A172 (cell line): ENCODE measurements at places on chromosomes 2 and 18.
A peak's percentile ranks its signal among the peaks of the same experiment; 100 is the strongest.

GRCh38 chr2:218567797-218568189 is 358 bp downstream of the USP37 start:
- DNase-seq, result no peak

- DNase-seq, result no peak
Measured at GRCh38 chr2:181558371-181558770, 98.5 kb downstream of the CERKL start.

DNA sequence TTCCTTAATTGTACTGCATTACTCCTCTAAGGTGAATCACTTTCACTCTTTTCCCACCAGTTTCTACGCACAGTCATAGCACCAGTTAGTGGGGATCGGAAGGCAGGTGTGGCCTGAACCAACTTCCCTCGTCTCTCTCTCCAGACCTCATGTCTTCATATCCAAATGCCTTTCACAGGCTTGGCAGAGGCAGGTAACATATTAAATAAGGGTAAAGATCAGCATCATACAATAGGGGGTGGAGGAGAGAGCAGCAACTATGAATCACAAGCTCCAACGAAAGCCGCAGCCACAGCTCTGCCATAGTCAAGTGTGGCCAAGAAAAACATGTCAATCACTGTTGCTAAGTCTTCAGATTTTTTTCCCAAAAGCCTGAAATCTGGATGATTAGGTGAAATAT is 40.3 kb downstream of the AP1S3 start:
- peak; percentile 87 for DNase-seq

- DNase-seq, result no peak
Measured at GRCh38 chr2:2134037-2134436, 197.0 kb downstream of the MYT1L start.

DNA sequence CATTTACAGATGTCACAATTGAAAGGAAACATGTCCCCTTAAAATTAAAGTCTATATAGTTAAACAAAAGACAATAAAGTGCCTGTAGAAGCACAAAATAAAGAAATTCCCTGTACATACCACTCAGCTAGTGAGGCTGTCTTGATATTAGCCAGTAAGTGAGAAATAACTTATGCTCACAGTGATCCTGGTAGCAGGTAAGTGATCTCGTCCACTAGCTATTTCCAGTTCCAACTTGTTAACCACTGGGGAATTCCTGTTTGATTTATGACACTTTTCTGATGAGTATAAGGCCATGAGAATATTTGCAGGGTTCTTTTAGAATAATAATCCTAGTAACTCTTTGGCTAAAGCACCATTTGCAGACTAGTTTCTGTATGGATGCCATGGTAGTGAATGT is 127.9 kb upstream of the PGAP1 start:
- no peak for DNase-seq

DNA sequence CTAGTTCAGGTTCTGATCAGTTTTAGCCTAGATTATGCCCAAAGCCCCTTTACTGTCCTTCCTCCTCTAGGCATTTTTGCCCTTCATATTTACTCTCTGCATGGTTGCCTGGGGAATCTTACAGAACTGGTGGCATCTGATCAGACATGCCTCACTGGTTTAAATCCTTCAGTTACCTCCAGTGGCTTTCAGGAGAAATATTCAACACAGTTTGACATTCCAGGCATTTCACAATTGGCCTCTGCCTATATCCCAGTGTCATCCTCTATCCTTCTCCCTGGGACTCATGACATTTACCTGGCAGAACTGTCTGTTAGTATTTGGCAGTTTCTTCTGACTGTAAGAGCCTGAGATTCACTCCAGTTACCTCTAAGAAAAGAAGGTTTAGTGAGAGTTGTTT is 152.9 kb upstream of the MEIS1 start:
- DNase-seq, result no peak

DNA sequence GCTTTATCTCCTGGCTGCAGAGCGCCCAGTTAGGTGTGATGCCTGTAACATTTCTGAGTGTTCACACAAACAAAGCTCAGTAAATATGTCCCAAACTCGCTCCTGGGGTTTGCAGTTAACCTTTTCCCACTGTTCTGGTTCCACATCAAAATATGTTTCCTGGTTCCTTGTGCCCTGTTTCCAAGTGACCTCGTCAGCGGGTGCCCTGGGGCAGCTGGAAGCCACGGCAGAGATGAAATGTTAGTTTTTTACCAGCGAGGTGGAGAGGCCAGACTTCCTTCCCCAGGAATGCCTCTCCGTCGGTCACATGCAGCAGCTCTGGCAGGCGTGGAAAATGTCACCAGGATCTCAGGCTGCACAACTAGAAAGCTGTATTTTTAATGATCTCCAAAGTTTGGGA is 18.2 kb downstream of the NFATC1 start:
- no peak for DNase-seq

GRCh38 chr2:190583507-190584337 is 49.2 kb upstream of the NEMP2 start:
- DNase-seq, result no peak

- no peak for DNase-seq
Measured at GRCh38 chr2:151569167-151569566, 159.5 kb downstream of the RIF1 start.

DNA sequence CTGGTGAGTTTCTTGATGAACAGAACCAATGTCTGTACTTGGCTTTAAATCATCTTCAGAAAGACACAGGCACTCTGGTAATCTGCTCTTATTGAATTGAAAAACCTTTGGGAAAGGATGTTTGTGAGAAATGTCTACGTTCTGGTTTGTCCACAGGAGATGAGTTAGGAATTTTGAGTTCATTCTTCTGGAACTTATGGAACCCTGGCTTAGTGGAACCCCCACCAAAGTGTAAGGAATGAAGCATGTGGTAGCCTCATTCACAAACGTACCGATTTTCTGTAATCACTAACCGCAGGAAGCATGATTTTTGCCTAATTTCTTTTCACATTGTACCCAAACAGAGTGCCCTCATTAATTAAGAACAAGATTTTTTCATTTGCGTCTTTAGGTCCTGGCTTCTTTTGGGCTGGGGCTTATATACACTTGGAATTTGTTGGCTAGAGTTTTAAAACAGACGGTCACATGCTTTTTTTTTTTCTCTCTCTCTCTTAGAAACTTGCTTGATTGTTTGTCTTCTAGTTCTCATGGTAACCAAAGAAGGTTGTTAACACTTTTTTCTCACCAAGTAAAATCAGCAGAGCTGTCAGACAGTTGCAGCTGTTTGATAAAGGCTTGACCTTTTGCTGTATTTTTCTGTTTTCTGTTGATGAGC is 314.1 kb upstream of the THUMPD2 start:
- DNase-seq, result no peak

DNA sequence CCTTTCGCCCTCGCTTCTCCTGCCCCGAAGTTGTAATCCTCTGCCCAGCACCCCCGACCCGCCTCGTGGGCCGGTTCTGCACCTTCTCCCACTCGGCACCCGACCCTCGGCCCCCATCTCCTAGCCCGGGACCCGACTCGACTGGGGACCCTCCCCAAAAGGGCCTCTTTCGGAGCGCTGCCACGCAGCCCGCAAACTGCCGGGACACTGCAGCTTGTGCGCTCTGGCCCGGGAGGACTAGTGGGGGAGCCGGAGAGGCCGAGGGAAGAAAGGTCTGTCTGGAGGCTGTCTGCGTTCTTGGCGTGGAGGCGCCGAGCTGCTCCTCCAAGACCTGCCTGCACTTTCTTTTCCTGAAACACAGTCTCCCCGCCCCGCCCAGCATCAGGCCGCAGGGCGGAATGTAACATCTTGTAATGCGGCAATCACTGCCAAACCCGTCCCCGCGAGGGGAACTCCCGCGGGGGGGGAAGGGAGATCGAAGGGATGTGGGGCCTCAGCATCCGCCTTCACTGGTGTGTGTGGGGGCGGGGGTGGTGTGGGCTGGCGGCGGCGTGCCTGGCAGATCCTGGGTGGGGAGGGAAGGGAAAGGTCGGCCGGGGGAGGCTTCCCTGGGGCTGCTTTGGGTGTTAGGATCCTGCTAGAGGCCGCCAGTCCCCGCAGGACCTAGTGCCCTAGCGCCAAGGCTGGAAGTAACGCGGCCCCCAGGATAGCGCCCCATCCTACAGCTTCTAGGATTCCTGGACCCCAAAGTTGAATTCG is 7.4 kb downstream of the DLX2 start:
- DNase-seq, result peak; percentile 85

- DNase-seq, result peak; percentile 97
Measured at GRCh38 chr2:237227592-237228280, 142.0 kb downstream of the COPS8 start.

GRCh38 chr2:127185093-127185492 is 35.0 kb downstream of the CYP27C1 start:
- no peak for DNase-seq

DNA sequence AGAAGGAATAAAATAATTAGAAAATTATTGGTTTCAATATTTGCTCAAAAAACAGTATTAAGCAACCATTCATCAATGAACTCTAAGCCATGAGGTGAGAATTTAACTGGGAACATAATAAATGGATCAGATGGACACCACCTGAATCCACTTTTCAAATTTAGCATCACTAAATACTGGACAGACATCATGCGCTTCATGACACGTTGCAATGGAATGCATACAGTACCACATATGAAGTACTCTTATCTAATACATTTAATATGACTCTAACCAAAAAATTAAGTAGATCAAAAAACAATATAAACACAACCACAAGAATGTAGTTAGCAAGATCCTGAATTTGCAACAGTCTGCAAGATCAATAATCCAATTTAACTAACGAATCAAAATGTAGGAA is 76.6 kb downstream of the COBLL1 start:
- peak; percentile 43 for DNase-seq

DNA sequence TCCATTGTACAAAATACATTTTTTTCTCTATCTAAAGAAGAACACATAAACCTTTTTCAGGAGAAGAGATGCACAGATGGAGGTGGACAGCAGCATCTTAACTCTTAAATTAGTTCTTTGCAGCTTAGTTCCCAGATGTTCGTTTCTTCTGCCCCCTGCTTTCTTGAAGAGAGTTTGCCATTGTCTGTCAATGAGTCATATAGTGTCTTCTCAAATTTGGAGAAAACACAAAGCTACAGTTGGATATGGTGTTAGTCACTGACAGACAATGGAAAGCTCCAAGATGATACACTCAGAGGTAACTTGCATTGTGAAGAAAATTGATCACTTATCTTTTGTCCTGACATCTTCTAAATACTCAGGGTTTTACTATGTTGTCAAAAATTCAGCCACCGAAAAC is 48.8 kb upstream of the TMEFF2 start:
- peak; percentile 28 for DNase-seq

DNA sequence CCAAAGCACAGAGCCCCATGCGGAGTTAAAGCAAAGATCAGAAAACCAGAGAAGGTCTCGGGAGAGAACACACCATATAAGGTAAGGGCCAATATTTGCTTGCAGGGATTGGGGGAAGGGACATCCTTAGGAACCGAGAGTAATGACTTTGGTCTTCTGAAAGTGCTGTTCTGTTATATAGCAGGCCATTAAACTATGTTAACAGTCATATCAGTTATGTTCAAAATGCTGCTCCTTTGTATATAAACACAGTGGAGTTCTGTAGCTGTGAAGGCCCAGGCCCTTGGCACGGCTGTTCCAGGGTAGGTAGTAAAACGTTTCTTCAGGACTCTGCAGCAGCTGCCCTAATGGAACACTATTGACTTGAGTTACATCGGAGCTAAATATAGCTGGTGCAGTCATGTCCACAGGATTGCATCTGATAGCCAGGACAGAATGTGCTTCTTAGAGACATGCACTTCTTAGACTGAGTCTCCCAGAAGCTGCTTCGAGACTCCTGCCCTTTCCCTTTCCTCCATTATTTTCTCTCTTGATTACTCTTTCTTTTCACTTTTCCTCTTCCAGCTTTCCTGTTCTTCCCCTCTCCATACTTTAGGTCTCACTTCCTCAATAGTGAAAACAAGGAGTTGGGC is 122.4 kb downstream of the SETBP1 start:
- no peak for DNase-seq

DNA sequence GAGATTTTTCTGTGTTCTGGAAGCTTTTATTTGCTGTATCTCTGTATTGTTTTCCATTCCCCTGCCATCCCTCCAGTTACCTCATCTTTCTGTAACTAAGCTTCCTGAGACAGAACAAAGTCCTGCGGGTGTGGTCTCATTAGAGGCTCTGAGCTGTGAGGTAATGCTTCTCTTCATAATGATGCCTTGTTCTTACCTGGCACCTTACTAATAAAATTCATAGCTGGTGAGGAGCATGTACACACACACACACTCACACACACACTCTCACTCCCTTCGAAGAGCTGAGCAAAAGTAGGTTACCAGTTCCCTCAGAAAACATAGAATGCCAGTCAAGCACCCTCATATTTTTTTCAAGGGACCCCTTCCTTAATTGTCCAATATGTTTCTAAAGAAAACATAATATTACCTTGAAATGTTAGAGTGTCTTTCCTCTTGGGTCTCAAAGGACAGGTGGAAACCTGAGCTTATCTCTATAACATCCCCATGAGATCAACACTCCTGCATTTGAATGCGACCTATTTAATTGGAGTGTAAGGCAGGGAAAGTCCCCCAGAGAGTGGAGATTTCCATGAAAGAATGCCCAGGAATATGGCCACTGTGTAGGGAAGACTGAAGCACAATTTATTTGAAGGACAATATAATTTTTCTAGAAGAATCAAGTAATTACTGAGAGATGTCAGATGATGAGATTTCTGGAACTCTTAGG is 161.6 kb upstream of the NCK2 start:
- no peak for DNase-seq

- DNase-seq, result peak; percentile 56
Measured at GRCh38 chr2:28643327-28643726, 108.3 kb upstream of the PPP1CB start.

GRCh38 chr2:182852801-182853200 is 13.6 kb downstream of the FRZB start:
- no peak for DNase-seq

GRCh38 chr18:3468833-3469232 is 18.9 kb downstream of the TGIF1 start:
- DNase-seq, result no peak

- DNase-seq, result no peak
Measured at GRCh38 chr2:239165206-239165831, 235.5 kb downstream of the HDAC4 start.

GRCh38 chr2:105869341-105869740 is 124.6 kb downstream of the NCK2 start:
- DNase-seq, result no peak

DNA sequence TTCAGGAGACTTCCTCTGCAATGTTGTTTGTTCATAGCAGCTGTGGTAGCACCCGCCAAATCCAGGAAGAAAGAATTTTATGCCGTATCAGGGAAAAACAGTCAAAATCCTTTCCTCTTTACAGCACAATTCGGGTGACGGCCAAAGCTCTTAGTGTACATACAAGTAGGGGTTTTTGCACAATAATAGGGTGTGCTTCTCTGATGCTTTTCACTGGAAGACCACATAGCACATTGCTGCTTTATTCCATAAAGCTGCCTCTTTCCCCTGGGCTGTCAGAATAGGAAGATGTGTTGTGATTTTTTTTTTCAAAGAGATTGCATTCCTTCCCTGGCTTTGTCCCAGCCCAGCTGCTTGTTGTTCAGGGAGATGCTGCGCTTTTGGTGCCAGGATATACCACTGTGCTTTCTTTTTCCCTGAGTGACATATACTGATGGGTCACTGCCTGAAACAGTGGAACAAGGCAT is 27.2 kb upstream of the LANCL1 start:
- DNase-seq, result no peak

GRCh38 chr2:233002829-233003657 is 10.0 kb downstream of the NGEF start:
- DNase-seq, result no peak

GRCh38 chr18:59952283-59953007 is 52.6 kb downstream of the PMAIP1 start:
- DNase-seq, result no peak

GRCh38 chr18:5175378-5175777 is 21.7 kb downstream of the AKAIN1 start:
- DNase-seq, result no peak

GRCh38 chr2:225740086-225740485 is 340.6 kb downstream of the NYAP2 start:
- DNase-seq, result no peak

GRCh38 chr18:58175786-58176176 is 131.8 kb downstream of the NEDD4L start:
- no peak for DNase-seq
